ENCODE measurements at places on chromosomes 16 and 17.
A peak's percentile ranks its signal among the peaks of the same experiment; 100 is the strongest.

DNA sequence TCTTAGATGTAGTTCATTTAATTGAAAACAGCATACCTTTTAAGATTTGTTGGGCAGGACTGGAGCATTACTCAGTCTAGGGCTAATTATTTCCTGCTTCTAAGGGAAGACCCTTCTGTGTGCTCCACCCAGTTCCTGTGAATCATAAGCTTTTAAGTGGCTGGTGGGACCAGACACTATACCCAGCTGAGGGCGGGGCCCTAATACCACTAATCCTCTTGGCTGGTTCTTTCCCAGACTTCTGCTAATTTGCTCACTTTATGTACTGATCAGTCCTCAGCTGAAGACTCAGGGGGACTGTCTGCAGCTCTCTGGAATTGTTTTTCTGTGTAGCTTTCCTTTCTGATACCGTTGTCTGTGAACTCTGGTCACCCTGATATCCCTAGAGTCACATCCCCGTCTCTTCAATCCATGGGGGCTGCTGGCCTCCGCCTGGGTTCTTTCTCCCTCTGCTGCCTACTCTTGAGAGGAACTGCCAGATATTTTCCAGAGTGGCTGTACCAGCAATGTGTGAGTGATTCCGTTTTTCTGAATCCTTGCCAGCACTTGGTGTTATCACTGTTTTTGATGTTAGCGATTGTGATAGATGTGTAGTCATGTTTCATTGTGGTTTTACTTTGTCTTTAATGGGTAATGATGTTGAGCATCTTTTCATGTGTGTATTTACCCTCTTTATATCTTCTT lies 35.1 kb downstream of the MFSD11 start:
- DNase-seq = no peak

DNA sequence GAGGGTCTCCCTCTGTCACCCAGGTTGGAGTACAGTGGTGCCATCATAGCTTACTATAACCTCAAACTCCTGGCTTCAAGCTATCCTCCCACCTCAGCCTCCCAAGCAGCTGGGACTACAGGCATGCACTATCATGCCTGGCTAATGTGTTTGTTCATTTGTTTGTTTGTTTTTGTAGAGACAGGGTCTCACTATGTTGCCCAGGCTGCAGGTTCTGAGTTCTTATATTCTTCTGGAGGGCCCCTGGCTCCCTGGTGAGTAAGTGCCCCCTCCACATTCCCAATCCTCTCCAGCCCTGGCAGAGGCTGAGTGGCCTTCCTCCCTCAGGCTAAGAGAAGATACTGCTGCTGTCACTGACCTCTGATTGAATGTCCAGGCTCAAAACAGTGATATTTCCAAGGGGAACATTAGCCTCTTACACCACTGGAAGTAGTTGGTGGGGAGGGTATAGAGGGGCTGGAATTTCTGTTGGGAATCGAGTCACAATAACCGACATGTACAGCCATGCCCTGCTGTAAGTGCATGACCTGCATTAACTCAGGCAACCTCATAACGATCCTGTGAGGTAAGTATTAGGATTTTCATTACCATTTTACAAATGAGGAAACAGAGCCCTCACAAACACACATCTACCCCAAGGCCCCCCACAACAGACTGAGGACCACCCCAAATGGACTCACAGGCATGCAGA lies 2.7 kb upstream of the ETV4 start:
- no peak for DNase-seq

GRCh38 chr17:29747660-29748059 lies 124.9 kb upstream of the CORO6 start:
- no peak for DNase-seq

GRCh38 chr17:74715144-74715543 lies 2.4 kb upstream of the CD300LF start:
- DNase-seq = no peak

GRCh38 chr16:77869997-77870813 lies 81.8 kb downstream of the VAT1L start:
- peak; percentile 76 for DNase-seq

GRCh38 chr16:87702325-87702811 lies 63.4 kb downstream of the KLHDC4 start:
- DNase-seq = no peak

DNA sequence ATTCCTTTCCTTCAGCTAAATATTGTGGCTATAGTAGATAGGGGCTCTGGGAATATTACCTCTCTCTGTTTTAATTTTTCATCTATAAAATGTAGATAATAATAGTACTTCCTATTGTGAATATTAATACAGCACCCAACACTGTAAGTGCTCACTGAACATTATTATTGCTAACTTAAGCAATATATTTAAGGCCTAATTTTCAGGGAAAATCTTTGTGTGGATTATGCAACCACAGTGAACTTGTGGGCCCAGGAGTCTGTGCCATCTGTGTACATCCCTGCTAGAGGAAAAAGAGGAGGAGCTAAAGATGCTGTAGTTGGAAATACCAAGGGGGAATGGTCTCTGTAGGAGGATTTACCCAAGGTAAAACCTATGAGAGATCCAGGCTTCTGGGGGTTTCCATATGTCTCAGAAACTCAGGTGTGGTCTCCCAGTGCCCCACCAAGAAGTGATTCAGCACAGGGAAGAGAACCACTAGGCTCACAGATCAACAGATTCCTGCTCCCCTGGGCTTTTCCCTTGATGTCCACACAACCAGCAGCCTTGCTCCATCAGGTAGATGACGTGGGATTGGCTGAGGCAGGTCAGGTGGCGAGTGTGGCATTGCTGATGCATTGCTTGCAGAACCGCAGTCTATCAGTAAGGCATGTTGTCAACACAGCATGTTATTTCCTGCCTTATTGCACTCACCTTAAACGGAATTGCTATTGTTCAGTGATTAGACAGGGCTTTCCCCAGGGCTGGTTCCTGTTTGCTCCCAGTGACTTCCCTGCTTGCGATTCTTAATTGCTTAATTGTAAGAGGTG lies 1.6 kb upstream of the N4BP1 start:
- peak; percentile 80 for DNase-seq

- DNase-seq = no peak
Observed at GRCh38 chr17:82173351-82174041, 39.1 kb downstream of the CCDC57 start.

DNA sequence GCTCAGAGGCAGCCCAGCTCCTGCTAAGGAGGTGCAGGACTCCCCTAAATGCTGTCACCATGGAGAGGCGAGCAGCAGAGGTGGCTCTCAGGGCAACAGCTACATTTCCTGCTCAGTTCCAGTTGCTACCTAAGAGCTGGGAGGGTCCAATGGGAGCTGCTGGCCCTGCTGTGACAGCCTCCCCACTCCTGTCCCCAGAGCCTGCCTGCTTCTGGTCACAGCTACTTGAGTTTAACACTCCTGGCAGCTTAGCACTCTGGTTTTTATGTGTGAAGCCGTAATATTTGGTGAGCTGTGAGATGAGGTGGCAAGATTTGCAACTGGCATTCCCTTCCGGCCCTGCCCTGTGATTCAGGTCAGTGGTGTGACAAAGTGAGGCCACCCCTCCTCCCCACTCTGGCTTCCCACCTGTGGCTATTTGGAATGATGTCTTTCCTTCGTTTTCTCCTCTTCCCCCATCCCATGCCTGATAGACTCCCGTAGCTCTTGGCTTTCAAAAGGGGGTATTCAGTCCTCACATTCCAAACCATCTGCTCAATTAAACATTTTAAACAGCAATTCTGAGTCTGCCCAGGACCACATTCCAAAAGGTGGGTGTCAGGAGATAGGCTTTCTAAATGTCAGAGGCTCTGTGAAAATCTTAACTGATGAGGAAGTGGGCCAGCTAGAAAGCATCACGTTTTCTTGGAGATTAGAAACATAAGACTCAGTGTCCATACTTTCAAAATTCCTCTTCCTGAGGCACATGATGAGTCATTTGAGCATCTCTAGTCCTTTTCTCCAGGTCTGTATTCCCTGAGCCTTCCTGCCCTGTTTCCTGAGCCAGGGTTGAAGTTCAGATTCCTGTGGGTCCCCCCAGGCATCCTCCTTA lies 42.6 kb upstream of the SKAP1 start:
- no peak for DNase-seq

- no peak for DNase-seq
Observed at GRCh38 chr17:64378890-64379354, 11.7 kb downstream of the PECAM1 start.
